Central memory CD4-positive, alpha-beta T cell (primary cell): ENCODE measurements at places on chromosomes 7 and 10.
A peak's percentile ranks its signal among the peaks of the same experiment; 100 is the strongest.

GRCh38 chr7:66265566-66265965, 60.4 kb downstream of the TPST1 start:
- no peak for DNase-seq

- DNase-seq = no peak
These were observed 60.2 kb upstream of the PTPN12 start for GRCh38 chr7:77476871-77477270.

DNA sequence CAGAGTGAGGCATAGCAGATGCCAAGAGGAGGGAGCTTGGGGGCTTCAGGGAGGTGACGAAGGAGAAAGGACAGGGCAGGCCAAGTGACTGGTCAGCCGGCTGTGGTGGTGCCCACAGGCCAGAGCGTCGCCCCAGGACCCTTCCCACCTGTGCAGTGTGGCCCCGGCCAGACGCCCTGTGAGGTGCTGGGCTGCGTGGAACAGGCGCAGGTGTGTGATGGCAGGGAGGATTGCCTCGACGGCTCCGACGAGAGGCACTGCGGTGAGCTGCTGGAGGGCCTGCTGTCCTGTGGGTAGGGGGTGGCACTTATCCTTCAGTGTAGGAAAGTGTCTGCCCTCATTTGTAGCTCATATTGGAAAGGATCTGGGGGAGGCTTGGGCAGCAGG, 26.8 kb upstream of the ZNF467 start:
- no peak for DNase-seq

DNA sequence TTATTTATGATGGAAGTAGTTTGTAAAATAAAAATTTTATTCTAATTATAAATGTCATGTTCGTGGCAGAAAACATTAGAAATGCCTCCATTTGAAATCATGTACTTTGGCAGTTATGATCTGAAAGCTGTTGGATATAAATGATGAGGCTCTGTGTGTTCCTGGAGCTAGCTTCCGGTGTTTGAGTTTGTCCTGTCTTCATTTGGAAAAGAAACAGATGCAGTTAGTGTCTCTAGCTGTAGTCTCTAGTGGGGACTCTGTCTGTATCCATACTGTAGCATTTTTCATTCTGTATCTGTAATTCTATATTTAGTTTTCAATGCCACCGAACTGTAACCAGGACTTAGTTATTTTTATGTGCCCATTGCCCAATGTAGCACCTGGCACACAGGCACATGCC, 197.0 kb upstream of the FZD1 start:
- no peak for DNase-seq

GRCh38 chr7:67484244-67484751, 487.7 kb downstream of the TYW1 start:
- no peak for DNase-seq

DNA sequence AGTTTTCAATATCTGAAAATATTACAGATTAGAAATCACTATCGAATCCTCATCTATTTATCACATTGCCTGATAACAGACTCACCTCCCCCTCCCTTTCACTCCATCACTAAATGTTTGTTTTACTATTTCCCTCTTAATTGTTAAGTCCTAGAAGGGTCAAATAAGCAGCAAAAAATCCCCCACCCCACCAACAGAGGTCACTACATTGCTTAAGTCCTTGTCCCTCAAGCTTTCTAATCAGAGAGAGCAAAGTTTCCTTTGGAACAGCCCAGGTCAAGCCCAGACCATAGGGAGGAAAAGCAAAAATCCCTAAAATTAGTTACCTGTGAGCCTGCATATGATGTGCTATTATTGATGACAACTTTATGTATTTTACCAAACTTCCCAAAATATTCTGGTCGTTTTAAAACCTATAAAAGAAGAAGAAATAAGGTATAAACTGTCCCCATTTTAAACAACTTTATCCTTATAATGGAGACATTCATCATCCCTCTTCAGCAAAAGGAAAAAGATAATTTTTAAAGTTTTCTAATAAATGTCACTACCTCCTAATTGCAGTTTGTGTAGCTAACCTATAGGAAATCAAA, 95.0 kb downstream of the CNOT4 start:
- DNase-seq = no peak

- DNase-seq = no peak
These were observed 37.9 kb downstream of the ST7 start for GRCh38 chr7:116991233-116991632.

- no peak for DNase-seq
These were observed 144.9 kb upstream of the AHR start for GRCh38 chr7:17153536-17153935.

DNA sequence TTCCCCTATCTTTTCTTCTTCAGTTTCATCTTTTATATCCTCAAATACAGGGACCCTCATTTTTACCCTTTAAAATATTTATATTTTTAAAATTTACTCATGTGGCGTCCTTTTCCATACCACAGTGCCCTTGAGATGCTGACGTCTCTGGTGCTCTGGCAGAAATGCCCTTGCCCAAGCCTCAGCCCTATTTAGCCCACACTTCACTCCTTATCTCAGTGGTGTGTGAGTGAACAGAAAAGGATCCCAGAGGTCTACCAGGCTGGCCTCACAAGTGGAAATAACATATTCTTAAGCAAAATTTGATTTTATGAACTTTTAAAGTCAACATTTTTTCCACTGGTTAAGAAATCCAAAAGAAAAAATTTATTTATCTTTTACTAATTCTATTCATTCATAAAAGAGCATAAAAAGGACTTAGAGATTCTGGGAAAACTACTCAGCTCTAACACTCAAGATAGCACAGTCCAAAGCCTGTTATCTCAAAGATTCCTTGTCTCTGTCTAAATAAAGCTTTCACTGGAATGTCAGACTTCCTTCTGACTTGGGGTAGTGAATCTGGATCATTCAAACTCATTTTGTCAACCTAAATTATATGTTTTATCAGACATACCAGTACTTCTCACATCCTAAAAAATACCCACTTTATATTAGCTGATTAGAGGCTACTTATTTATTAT, at the start of gene NEBL:
TSS of gene NEBL (minus strand) at position 166 of the 680 bp plus-strand sequence. CDS start at position 60, 106 bp downstream.
- DNase-seq = no peak

DNA sequence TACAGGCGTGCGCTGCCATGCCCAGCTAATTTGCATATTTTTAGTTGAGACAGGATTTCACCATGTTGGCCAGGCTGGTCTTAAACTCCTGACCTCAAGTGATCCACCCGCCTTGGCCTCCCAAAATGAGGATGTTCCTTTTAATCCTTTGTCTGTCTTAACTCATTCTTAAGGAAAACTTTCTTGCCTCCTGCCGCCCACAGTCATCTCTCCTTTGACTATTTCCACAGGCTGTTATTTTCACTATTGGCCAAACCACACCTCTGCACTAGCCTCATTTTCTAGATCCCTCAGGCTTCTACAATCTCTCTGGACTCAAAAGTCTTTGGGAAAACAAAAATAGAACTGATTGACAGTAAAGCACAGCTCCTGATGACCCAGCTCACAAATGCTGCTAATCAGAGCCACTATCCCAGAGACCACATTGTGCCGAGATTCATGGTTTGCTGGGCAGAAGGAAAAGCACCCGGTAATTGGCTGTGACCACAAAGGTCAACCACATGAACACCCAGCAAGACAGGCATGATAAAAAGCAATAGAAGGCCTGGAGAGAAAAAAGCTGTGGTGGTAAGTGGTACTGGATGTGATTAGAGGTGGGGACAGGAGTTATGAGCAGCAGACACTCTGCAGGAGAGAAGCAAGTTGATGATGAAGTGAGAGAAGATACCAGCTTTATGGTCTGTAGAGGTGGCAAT, 44.1 kb upstream of the ZNRF2 start:
- no peak for DNase-seq

GRCh38 chr7:104207348-104207730, 474 bp downstream of the ORC5 start:
- peak; percentile 20 for DNase-seq

DNA sequence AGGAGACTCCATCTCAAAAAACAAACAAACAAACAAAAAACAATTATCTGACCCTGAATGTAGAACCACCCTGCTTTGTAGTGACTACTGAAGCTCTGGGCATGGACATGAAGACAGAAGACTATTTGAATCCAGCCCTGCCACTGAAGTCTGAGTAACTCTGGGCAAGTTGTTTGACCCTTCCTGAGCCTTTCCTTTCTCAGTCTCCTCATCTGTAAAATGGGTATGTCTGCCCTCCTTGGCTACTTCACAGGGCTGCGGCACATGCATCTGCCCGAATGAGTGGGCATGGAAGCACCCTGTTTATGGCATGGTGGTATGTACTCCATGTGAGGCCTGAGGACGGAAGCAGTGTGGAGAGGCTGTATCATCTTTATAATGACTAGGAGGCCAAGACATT, 22.2 kb upstream of the MALSU1 start:
- DNase-seq = no peak
